ENCODE measurements at places on chromosomes 7 and 10.

- peak; percentile 11 for DNase-seq
Observed at GRCh38 chr10:97726636-97727178, 10.2 kb upstream of the ZFYVE27 start.

DNA sequence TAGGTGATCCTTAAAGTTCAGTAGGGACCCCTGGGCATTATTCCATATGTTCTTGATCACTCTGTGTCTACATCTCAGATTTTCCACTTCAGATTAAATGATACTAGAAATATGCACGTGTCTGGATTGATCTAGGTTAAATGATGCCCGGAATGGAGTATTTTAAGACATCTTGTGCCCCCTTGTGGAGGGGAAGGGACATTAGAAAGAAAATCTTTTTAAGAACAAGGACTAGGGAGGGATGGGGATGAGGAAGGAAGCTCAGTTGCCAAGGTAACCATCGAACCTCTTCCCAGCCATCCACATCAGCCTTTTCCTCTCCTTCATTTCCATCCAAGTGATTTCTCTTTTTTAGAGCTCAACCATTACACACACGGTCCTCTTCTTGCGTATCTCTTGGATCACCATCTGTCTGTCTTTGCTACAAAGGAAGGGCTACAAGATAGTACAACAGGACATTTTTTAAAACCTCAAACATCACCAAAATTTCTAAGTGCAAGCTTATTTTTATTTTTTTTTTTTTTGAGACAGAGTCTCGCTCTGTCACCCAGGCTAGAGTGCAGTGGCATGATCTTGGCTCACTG, 40.5 kb downstream of the PRSS2 start:
- DNase-seq: no peak

DNA sequence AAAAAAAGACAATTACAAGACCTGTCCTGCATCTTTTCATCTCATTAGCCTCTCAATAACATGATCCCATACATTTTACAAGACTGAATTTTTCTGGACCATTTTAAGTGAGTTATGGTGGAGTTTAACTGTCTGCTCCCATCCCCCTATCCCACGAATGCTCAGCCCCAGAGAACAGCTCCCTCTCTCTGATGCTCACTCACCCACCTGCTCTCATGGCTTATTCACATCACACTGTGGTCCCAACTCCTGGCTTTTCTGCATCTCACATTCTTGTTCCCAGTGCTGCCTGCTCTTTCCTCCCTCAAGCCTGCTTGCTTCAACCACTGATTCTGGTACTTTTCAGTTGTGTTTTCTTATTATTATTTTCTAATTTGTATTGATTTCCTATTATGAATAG, 20.4 kb upstream of the CCSER2 start:
- no peak for DNase-seq

DNA sequence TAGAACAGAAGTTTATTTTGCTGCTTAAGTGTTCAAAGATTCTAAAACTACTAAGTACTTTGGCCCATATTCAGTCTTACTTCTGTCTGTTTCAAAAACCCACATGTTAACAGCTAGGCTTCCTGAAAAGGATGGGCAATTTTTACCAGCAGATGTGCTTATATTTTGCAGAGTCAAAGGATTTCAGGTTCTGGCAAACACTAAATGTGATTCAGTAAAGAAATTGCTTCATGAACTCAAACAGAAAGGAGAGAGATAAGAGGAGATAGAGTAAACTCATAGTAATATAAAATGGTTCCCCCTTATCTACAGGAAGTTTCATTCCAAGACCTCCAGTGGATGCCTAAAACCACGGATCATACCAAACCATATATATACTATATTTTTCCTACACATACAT, 248.5 kb downstream of the AGMO start:
- DNase-seq: no peak

- peak; percentile 33 for DNase-seq
Observed at GRCh38 chr7:138029941-138030340, 28.1 kb upstream of the CREB3L2 start.

- DNase-seq: peak; percentile 96
Observed at GRCh38 chr7:141115965-141116364, 42.1 kb downstream of the TMEM178B start.

DNA sequence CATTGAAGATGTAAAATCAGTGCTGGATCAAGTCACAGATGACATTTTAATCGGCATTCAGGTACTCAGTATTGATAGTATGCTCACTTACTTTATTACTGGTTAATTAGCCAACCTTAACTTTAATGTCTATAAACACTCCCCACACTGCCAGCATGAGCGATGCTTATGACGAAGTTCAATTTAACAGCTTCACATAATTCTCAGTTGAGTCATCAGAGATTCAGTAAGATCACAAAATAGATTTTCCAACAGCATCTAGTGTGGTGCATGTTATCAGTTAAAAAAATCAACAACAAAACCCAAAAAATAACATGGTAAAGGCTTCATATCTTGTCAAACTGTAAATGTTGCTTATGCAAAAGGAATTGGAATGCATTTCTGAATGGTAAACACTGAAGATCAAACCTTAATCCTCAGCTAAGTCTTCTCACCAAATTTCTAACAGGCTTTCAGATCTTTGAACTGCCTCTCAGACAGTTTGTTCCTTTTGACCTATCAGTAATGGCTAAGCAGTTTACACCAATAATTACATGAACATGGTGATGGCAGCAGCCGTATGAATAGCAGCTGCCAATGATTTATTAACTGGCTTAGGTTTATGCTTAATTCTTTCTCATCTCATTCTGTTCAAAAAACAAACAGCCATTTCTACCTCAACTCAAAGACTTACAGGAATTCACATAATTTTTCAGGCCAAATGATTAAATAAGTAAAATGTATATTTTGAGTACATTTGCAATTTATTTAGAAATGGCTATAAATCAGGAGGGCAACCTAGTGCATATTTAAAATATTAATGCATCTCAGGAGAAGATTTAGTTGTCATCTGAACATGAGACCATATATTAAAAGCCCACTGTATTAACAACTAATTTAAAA, 98.5 kb downstream of the CABCOCO1 start:
- no peak for DNase-seq

DNA sequence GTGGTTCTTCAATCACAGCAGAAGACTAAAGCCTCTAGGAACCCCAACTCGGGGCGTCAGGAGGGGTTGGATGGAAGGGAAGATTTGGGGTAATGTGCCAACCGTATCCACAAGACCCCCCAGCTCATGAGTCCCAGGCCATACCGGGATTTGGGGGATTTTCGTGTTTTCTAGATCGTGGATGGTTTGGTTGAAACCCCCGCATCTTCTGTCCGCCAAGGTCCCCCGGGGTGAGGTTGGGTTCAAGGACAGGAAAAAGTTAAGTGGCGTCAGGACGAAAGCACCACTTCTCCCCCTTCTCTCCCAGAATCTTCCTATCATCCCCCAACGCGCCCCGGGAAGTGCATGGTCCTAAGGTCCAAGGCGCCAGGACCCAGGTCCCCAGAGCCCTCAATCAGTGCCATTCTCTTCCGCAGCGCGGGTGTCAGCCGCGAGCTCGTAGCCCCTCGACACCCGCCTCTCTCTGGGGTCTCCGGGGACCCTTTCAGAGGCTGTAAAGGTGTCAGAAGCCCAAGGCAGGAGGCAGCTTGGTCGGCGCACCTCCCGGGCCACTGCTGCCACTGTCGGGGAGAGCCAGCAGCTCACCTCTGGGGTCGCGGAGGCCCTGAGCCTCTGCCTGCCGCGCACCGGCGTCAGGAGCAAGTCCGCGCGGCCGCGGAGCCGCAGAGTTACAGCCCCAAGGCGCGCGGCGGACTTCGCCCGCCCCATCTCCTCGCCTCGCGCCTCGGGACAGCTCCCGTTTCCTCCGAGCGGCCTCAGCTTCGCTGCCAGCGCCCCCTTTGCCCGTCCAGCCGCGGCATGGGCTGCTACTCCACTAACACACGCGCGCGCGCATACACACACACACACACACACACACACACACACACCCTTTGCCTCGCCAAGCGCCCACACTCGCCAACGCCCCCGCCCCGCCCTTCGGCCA, 1.5 kb downstream of the MKX start:
- DNase-seq: no peak

- DNase-seq: no peak
Observed at GRCh38 chr7:115040495-115040894, 118.6 kb downstream of the MDFIC start.

DNA sequence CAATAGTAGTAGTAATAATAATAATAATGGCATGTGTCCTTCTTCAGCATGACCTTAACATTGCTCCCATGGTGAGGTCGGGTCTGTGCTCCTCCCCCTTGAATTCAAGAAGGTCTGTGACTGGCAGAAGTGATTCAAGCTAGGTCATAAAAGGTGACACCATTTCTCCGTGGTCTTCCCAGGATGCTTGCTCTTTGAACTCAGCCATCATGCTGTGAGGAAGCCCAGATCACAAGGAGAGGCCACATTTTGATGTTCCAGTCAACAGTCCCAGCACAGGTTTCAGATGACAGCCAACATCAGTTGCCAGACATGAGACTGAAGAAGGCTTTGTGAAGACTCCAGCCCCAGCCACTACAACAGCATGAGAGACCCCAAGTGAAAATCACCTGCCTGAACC, 83.9 kb downstream of the SEPTIN14 start:
- DNase-seq: no peak

DNA sequence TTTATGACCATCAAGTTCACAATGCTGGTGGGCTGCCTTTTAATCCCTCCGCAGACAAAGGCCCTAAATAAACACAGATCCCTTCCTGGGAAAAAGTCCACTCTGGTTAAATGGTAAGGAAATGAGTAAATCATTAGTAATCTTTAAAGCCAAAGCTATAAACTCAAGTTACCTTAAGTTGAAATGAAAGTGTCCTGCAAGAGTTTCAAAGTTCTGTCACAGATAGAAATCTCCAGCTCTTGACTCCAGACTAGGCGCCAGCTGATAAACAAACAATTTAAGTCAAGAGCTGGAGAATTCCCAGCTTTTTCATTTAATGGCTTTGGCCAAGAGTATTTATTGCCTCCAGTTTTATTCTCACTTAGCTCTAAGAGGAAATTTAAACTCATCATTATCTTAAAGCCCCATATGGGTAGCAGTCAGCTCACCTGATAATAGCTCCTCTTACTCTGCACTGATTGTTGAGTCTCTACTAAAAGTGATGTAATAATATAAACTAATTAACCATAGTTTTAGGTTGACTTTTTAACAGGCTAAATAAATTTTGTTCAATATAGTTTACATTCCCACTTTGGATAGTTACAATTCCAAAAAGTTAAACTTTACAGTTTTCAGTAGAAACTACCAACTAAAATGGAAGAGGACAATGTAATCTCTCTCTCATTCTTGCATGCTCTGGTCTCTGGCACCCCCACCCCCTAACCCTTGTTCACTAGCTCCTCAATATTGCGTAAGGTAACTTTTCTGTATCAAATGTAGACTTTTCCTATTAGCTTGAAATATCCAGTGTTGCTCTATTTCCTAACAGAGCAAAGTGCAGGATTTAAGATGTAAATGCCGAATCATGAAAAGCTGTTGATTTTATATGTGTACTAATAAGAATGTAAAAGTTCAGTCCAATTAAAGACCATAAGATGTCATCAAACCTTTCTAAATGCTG, 56.1 kb downstream of the HIBADH start:
- no peak for DNase-seq

GRCh38 chr7:46696741-46697140, 775.7 kb upstream of the IGFBP3 start:
- no peak for DNase-seq

DNA sequence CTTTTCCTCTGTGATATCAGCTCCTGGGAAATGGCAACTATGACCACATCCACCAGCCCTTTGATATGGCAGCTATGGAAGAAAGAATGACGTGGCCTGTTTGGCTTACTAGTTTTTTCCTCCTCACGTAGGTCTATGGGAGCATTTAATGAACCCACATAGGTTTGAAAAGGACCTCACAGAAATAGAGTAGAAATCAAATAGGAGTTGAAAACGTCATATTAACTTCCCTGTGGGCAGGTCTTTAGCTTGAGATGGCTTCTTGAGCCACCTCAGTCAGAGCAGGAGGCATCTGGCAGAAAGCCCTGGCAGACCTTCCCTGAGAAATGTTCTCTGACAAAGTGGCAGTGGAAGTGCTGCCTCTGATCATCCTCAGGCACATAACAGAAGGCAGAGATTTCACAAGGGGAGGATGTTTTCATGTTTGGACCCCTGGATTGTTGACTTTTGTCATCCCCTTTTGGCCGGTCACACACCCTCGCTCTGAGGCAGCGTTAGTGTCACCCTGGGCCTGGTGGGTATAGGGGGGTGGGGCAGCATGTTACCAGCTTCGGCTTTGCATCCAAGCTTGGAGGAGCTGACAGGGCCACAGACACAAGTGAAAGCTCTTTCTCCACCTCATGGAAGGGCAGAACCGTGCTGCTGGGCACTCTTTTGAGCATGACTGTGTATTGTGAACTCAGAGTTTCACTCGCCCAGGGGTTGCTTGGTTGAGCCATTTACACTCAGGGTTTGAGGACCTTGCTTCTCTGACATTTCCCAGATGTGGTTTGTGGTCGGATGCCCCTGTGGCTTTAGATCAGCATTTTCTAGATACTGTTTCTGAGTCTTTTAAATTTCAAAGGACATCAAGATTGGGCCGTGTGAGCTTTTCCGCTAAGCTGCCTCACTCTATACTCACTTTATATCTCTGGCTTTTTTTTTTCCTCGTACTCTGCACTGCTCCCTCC, 184.2 kb downstream of the STK31 start:
- no peak for DNase-seq

DNA sequence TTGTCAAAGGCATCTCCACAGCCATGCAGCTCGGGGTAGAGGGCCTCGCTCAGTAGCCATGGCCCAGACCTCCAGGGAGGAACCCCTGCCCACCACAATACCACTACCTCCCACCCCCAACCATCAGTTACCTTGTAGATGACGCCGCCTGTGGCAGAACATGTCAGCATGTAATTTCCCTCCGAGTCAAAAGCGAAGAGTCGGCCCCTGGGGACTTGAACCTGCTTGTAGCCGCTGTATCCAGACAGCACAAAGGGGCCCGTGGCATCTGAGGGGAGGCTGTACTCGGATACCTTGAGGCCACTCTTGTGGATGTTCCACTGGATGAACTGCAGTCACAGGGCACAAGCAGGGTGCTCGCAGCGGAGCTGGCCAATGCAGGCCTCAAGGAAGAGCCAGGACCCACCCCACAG, 16.3 kb upstream of the CYREN start:
- DNase-seq: no peak

DNA sequence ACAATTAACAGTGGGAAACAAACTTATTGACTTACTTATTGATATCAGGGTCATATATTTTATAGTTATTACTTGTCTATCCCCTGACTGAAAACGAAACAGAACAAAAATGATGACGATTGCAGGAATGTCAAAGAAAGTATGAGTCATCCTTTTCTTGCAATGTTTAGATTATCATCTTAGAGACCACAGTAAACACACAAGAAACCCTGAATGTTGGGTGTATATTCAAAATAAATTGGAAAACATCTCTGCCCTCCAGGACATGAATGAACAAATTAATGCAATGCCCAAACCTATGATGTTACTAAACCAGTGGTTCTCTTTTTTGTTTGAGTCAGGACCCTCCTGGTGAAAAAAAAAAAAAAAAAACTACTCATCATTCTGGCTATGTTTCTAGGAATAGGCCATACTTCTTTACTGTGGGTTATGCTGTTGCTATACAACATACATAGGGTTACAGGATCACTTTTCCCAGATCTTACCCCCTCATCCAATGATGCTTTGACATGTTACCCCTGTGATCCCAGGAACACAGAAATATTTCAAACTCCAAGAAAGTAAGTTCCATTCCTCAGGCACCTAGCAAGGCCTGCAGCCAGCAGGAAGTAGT, 623.4 kb upstream of the IGFBP3 start:
- no peak for DNase-seq

All from NCI-H146 (cell line).